ENCODE measurements at places on chromosomes 7 and 10. TPM values are rescaled to one million over a fixed set of nuclear protein-coding genes. Genes with fewer than 3 reads are reported as not detected.

Gene PTPRZ1
- total RNA-seq, result 0.55 TPM

Gene RRP12
- 21.2 TPM for total RNA-seq

Gene ASB10
- not detected for total RNA-seq

Gene TUBAL3
- total RNA-seq, result not detected

Gene KRIT1
- total RNA-seq, result 28.2 TPM

Gene TMEM229A
- 0.17 TPM for total RNA-seq

GRCh38 chr7:155291045-155291530 is 6.6 kb upstream of the INSIG1 start:
- no peaks in the 10 kb centered on the region for H3K36me3 ChIP-seq
- no peak overlapping the region for H3K27ac ChIP-seq
- no peak overlapping the region for H3K4me3 ChIP-seq
- no peaks in the 10 kb centered on the region for H3K27me3 ChIP-seq

DNA sequence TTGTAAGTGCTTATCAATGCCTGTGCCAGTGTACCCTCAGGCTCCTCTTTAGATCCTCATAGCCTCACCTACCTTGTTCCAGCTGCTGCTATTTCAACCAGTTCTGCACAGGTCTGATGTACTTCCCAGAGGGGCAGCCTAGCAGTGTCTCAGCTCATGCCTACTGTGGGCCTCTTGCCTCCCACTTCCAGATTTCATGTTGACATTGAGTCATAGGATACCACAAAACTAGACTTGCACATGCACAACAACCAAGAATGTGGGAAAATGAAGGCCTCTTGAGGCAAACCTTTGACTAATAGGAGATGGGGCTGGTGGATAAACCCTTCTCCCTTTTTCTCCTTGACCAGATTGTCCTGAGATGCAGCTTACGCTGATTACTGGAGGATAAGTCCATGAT is 31.0 kb downstream of the PON3 start:
- H3K4me3 ChIP-seq, result no peak overlapping the region
- H3K36me3 ChIP-seq, result no peaks in the 10 kb centered on the region
- H3K4me1 ChIP-seq, result no peaks in the 10 kb centered on the region
- no peak overlapping the region for H3K27ac ChIP-seq
- DNase-seq, result no peak

- peak within 1 kb of the TSS; percentile 65 for H3K27ac ChIP-seq
- peak within 1 kb of the TSS; percentile 56 for H3K4me3 ChIP-seq
- peaks cover 8% of the 10 kb centered on the region for H3K4me1 ChIP-seq
- DNase-seq, result peak; percentile 87
- H3K27me3 ChIP-seq, result peaks cover 20% of the 10 kb centered on the region
Observed at GRCh38 chr10:68826764-68827591, at the start of gene STOX1. TSS of gene STOX1 (plus strand) at chr10:68827531. CDS start at chr10:68827624, 93 bp downstream.

DNA sequence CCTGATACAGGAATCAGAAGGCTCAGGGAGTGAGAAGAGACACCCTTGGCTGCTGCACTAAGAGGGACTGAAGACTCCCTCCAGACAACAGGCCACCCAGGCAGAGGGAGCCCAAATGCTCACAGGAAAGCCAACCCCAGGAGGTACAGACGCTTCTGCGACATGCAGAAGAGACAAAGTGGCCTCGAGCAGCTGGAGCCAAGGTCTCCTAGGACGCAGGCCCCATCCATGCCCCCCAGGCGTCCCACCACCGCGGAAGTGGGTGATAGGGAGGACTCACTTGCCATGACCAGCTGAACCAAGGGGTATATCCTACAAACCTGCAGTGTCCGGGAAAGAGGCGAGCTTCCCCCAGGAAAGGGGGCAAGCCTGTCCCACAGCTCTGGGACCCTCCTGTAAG is 56.9 kb downstream of the CTBP2 start:
- no peaks in the 10 kb centered on the region for H3K27me3 ChIP-seq
- H3K36me3 ChIP-seq, result peaks cover 28% of the 10 kb centered on the region
- no peak for DNase-seq
- peaks cover 6% of the 10 kb centered on the region for H3K4me1 ChIP-seq
- H3K27ac ChIP-seq, result no peak overlapping the region

Measured in left lung (tissue), 14 donors.